Large intestine (tissue), 12 donors: ENCODE measurements at places on chromosomes 7 and 10.

- no peak for DNase-seq
Observed at GRCh38 chr7:18896343-18896975, 221.0 kb downstream of the TWIST1 start.

DNA sequence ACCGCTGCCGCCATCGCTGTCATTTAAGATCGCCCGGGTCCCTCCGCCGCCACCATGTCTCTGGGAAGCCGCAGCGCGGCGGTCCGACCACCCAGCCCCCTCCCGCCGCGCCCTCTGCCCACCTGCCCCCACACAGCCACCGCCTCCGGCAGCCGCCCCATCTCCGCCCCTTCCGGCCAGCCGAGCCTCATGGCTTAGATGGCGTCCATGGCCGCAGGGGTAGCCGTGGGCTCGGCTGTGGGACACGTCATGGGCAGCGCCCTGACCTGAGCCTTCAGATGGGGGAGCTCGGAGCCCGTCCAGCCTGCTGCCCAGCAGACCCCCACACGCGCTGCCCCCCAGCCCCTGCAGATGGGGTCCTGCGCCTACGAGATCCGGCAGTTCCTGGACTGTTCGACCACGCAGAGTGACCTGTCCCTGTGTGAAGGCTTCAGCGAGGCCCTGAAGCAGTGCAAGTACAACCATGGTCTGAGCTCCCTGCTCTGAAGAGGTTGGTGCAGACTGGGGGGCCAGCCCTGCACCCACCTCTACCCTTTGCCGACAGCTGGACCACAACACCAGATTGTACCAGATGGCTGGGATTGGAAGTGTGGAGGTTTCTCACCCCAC lies 38.0 kb upstream of the TARP start:
- peak; percentile 66 for DNase-seq

DNA sequence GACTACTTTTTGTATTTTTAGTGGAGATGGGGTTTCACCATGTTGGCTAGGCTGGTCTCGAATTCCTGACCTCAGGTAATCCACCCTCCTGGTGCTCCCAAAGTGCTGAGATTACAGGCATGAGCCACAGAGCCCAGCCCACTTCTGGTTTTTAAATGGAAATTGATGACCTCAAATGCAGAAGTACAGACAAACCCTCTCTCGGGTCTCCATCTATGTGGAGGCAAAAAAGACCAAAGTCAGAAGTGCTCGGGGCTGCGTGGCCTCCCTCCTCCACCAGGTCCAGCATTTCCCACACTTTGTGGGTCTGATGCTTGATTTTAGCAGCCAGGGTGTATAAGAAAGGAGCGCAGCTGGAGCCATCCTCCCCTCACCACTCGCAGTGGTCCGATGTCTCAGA lies 187.3 kb upstream of the AUTS2 start:
- DNase-seq: no peak

GRCh38 chr7:15558756-15559155 lies 3.1 kb downstream of the AGMO start:
- DNase-seq: no peak

DNA sequence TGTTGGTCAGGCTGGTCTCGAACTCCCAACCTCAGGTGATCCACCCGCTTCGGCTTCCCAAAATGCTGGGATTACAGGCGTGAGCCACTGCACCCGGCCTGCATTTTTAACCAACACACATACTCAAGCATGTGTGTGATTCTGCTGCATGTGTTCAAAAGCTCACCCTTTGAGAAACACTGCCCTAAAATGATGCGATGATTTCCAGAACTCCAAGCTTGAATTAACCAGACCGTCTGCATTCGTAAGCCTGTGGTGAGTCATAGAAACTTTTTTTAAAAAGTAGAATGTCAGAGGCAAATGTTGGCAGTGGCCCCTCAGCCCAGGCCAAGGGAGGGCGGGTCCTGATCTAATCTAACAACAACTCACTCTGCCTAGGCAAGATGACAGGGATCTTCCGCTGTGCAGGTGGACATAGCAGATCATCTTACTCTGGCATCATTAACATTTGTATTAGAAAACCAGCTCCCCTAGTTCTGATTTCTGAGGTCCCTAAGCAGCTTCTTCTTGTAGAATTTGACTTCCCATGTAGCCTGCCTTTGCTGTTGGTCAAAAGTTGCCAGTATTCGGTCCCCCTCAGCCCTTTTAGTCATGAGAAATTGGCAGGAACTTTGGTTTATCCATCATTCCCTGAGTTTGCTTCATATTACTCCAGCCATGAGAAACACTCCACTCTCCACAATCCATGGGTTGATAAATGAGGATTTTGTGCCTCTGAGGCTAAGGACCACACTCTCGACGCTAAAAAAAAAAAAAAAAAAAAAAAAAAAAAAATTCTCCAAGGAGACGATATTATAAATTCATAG lies 190.4 kb downstream of the SKIDA1 start:
- DNase-seq: no peak

GRCh38 chr7:107051376-107051775 lies 6.9 kb downstream of the PRKAR2B start:
- no peak for DNase-seq

DNA sequence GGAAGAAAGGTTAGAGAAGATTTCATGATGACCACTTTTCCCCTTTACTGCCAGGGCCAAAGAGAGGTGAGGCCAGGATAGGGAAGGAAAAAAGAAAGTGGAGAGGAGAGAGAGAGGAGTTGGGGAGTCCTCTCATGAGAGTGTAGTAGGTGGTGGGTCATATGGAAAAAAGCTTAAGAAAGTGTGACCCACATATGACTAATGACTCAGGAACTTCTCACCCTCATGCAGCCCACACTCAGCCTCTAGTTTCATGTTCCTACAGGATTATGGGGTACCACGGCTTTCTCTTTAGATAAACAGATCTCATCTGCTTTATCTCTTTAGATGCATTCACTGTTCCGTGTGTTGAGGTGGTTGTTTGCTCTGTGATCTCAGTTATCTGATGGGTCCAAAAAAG lies 462.5 kb upstream of the IGFBP3 start:
- no peak for DNase-seq

GRCh38 chr7:44769776-44770294 lies 21.2 kb downstream of the ZMIZ2 start:
- DNase-seq: peak; percentile 37

GRCh38 chr10:43198682-43199005 lies 60.4 kb downstream of the CSGALNACT2 start:
- no peak for DNase-seq

DNA sequence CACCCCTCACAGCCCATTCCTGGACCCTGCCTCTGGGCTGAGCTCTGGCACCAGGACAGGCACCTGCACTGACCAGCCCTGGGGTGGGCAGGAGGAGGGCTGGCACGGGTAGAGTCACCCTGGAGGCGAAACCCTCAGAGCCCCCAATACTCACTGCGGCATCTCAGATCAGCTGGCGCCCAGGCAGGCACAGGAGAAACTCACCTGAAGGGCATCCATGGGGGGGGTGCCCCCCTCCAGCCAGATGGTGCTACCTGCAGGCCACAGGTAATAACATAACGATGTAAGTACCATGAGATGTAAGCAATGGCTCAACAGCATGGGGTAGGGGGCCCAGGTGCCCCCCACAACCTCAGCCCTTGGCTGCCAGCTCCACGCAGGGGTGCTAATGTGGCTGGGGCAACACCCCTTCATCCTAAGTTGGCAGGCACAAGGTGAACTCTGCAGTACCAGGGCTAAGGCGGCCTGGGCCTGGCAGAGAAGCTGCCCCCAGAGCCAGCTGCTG lies 12.1 kb upstream of the PYROXD2 start:
- no peak for DNase-seq
